Activated T-cell treated with anti-CD3 and anti-CD28 coated beads for 4 hours (primary cell): ENCODE measurements at places on chromosomes 12 and 14.

DNA sequence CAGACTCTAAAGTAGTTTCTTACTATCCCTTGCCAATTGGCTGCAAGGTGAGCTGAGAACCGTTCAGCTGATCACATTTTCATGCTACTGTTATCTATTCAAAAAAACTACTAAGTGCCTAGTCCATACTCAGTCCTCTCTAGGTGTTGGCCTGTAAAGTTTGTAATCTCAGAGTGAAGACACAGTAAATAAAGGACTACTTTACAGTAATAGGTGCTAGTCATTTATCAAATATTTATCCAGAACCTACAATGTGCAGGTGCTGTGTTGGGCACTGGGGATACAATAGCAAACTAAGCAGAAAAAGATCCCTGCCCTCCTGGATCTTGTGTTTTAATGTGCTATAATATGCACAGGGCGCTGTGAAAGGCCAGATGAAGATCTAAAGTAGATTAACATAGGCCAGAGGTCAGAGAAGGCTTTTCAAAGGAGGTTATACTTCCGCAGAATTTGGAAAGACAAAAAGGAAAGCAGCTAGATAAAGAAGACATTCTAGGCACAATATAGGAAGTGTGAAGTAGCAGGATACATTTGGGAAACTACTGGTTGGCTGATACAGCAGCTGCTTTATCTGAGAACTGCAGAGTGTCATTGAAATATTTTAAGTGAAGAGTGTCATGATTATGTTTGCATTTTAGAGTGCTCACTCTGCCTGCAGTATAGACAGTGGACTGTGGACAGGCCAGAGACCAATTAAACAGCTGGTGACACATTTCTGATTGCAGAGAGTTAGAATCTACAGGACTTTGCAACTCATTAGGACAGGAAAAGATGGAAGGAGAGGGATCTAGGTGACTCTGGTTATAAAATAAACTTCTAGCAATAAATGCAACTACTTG is 8.0 kb upstream of the ACTR10 start:
- DNase-seq: no peak

DNA sequence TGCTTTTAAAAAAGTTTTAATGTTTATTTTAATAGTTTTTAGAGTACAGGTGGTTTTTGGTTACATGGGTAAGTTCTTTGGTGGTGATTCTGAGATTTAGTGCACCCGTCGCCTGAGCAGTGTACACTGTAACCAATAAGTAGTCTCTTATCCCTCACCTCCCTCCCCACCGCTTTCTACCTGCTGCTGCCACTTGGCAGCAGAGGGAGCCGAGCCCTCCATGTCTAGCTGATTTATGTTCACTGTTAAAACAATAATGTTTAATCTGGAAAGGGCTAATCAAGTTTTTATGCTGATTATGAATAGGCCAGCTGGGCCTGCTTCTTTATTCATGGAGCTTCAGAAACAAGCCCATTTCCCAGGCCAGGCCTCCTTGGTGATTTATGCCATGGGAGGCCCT is 73.1 kb downstream of the ADCK1 start:
- DNase-seq: no peak

DNA sequence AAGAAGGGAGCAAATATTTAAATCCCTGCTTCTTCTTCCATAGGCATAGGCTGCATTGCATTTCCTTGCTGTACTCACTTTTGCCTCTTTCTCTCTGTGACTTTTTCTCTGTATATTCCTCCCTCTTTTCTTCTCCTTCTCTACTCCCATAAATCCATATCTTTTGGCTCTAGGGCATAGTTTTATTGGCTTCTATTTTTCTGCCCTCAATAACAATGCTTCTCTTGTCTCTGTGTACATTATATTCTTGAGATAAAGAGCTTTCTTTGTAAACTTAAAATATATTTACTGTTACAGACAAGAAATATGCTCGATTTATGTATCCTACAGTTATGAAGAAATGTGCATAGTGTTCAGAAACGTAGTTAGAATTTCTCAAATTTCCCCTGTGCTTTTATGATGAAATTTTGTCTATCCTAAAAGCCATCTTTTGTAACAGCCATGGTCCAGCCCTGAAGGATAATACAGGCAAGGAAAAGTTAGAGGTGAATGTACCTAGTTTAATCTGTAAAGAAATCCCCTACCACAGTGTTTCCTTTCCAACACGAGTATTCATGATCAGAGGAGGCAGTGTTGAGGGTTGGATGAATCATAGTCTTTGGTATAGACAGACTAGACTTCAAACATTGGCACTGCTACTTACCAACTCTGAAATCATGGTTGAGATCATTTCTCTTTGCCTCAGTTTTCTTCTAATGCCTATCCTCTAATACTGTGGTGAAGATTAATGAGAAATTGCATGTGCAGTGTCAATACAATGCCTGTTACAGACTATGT is 173.3 kb upstream of the FAR2 start:
- DNase-seq: no peak

- DNase-seq: no peak
Observed at GRCh38 chr12:68956466-68956865, 23.5 kb upstream of the CPM start.

GRCh38 chr14:105483300-105484068 is 3.2 kb upstream of the CRIP1 start:
- no peak for DNase-seq

- no peak for DNase-seq
Observed at GRCh38 chr14:91368776-91369416, 48.7 kb downstream of the CCDC88C start.

- DNase-seq: no peak
Observed at GRCh38 chr12:34388636-34389377, 366.5 kb downstream of the ALG10 start.

GRCh38 chr14:79516009-79516408 is 695.3 kb downstream of the DIO2 start:
- no peak for DNase-seq

DNA sequence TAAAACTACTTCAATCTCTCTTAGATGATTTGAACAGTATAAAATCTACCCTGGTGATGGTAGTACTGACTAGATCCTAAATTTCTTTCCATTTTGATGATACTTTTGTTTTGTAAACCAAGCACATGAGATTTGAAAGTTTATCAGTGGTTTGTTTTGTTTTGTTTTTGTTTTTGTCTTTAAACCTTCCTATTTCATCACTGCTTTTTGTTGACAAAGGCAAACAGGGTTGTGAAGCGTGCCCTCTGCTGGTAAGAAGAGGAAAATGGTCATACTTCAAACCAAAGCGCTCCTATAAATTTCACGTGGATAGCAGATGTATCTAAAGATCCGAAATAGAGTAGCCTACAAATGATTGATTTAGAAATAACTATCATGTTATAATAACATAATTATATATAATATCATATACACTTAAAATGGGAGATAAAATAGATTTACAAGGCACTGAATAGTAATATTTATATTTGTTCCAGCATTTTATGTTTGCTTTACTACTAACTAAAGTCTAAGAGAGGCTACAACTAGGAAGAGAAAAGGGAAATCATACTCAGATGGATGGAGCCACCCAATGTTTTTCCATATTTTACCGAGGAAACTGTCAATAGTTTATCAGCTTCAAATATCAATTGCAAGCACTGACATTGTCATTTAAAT is 254.0 kb upstream of the USP15 start:
- peak; percentile 2 for DNase-seq

DNA sequence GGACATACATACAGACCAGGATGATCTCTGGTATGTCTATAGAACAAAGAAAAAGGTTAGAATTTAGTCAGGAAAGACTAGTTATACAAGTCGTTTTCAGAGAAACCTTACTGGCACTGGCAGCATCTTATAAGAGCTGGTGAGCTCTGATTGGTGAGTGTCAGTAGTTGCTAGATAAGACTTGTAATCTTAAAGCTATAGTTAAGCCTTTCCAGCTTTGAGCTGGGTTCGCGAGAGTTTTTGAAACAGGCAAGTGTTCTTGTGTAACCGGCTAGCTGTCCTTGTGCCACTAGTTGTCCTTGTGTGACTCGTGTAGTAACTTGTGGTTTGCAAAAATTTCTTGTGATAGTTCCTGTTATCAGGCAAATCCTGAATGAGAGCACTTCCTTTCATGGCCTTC is 740.9 kb downstream of the GALC start:
- DNase-seq: no peak

DNA sequence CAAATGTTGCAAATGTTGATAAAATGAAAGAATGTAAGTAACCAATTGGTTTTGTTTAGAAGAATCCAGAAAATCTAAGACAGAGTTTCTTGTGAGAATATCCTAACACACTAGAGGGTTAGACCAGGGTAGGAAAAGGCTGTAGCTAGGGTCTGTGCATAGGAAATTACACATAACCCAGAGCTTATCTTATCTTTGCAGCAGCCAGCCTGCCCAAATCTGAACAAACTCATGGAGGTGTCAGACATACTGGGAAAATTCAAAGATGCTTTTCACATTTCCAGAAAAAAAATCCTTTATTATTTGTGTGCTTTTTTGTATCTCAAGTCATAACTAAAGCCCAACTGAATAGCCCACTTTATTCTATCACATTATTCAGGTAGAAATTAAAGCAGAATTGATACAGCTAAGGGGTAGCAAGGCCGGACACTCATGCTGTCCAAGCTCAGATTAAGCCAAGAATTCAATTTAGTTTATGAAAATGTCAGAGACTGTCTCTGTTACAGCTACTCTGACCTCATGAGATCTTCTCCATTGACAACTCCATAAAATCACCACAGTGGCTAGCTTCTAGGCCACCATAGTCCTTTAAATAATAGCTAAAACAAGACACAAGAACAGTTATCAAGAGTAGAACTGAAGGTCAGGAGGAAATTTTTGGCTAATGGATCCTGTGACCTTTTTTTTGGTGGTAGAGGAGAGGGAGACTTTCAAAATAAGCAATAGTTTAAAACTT is 169.6 kb upstream of the RASSF8 start:
- DNase-seq: no peak

DNA sequence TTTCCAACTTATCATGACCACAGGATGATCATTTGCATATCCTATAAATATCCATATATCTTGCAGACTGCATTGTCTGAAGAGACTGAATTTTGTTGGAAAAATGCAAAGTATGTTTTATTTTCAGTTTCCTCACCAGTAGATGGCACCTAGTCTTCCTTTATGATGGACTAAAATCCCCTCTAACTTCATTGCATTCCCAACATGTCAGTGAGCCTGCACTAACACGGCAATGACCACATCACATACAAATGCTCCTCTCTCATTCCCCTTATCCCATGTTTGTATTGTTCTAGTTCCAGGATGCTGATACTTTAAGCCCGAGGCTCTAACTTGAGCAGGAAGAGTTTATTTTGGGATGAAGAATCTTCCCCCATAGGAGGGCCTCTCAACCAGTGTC is 24.7 kb upstream of the MYBPC1 start:
- DNase-seq: no peak

GRCh38 chr12:1564067-1564466 is 30.3 kb downstream of the FBXL14 start:
- no peak for DNase-seq

GRCh38 chr14:35342489-35343010 is 50.4 kb downstream of the PSMA6 start:
- DNase-seq: no peak

DNA sequence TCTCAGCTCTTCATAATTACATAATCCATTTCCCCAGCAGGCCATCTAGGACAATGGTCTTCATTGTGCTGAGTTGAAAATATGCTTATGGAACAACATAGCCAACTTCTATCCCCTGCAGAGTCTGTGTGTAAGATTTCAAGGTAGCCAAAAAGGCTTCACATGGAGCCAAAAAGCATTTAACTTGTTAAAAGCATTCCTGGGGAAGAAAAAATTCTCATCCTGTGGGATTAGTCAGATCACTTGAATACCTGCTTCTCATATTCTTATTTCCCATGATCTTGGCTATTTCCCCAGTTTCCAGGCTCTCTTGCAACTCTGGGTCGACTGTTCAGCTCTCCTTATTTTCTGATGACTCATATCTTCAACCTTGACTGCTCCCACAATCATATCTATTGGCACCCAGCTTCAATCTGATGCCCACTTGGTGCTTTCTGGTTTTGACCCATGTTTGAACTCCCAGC is 178.9 kb downstream of the KLHL28 start:
- DNase-seq: no peak

DNA sequence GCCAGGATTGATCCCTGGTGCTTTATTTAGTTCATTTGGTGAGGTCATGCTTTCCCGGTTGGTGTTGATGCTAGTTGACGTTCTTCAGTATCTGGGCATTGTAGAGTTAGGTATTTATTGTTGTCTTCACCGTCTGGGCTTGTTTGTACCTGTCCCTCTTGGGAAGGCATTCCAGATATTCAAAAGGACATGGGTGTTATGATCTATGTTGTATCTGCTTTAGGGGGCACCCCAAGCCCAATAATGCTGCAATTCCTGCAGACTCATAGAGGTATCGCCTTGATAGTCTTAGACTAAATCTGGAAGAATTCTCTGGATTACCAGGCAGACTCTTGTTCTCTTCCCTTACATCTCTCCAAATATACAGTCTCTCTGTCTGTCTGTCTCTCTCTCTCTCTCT is 42.1 kb downstream of the AK7 start:
- DNase-seq: no peak

DNA sequence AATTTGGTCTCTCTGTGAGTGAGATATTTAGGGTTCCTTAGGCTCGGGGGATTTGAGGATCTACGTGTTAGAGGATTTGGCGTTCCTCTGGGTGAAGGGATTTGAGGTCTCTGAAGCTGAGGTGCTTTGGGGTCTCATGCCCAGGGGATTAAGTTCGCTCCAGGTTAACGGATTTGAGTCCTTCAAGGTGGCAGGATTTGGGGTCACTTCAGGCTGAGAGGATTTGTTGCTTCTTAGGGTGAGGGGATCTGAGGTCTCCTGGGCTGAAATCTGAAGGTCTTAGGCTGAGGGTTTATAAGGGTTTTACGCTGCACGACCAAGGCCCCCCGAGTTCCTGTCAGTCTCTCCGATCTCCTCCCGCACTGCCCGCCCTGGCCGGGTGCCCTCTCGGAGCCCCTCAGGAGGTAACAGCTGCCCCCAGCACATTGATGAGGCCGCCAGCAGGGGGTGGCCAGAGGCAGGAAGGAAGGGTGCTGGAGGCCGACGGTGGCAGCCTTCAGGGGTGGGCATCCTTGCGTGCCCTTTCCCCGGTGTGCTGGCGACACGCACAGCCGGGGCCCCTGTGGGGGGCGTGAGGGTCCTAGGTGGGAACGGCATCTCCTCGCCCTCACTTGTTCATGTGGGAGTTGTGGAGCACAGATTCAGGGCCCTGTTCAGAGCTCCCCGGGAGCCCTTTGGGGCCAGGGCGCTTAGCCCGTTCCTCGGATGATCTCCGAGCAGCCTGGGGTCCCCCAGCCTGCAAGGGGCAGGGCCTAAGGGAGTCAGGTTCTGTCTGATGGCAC is 14.3 kb downstream of the CEP170B start:
- no peak for DNase-seq

DNA sequence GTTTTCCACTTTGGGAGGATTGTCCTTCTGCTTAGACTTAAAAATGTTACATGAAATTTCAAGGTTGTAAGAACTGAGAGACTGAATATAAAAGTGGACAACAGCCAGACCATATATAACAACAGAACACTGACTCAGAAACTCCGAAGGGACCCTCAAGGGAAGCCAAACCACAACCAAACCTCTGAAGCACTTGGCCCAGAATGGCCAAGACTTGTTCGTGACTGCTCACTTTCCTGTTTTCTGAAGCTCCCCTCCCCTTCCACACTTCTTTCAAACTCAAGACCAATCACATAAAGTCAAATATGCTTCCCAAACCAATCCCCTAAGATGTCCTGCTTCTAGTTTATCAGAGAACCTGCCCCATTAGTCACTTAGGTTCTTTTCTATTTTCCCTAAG is 13.7 kb downstream of the OR6J1 start:
- no peak for DNase-seq

- DNase-seq: no peak
Observed at GRCh38 chr12:75970310-75970709, 61.3 kb downstream of the PHLDA1 start.
